Left renal cortex interstitium (tissue), 4 donors: ENCODE measurements at places on chromosomes 12 and 14.

DNA sequence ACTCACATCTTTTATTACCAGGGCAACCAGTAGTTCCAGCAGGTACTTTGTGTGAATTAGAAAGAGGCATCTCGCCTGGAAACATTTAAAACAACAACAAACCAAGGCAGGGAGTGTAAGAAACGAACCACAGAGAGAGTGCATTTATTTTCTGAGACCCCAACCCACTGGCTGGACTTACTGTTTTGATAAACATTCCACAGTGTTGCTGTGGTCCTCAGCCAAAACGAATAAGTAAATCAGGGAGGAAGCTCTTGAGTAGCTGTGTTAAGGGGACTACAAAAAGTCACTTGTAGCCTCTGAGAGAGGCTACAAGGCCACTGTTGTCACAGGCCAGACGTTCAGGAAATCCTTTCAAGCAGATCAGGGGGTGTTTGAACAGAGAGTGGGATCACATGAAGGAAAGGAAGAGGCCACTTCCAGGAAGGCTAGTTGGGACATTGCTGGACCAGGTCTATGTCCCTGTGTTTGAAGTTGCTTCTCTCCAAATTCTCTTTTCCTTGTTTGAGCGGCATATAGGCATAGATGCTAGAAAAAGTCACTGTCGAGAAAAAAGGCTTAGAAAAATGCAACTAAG, 33.8 kb downstream of the DMAC2L start:
- no peak for DNase-seq

DNA sequence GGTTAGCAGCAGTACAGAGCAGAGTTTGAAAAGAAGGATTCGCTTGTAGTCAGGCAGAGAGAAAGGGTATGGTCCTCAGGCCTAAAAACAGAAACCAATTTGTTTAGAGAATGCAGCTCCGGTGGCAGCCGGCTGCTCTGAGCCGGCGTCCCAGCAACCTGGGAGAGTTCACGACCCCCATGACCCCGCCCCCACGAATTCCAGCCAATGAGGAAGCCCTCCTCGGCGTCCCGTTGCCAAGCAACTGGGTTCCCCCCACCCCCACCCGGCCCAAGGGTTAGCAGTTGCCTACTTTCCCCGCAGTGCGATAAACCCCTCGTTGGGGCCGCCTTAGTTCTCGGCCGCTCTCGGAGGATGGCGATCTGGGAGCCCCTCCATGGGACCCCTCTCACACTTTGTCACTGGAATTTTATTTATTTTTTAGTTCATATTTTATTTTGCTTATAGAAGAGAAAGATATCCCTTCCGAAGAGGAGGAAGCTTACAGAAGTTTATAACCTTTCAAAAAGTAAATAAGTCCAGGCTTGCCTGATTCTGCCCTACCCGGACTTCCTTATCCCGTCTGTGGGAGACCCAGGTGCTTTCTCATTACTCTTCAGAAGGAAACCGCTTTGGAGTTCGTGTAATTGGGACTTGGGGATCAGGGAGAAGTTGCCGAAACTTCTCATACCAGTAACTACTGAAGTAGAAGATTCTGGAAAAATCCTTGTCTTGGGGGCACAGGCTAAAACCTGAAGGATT, at the start of gene CCDC60:
TSS of gene CCDC60 (plus strand) at position 300 of the 741 bp plus-strand sequence. CDS start 448 bp downstream, outside the sequence.
- no peak for DNase-seq

GRCh38 chr12:10540776-10541205, 35.1 kb downstream of the EIF2S3B start:
- no peak for DNase-seq

- DNase-seq, result no peak
These were observed 108.3 kb downstream of the KIF26A start for GRCh38 chr14:104246401-104247335.

GRCh38 chr14:89444044-89444443, 27.0 kb upstream of the FOXN3 start:
- DNase-seq, result no peak

GRCh38 chr14:20631880-20632389, 9.6 kb downstream of the OR6S1 start:
- DNase-seq, result no peak

DNA sequence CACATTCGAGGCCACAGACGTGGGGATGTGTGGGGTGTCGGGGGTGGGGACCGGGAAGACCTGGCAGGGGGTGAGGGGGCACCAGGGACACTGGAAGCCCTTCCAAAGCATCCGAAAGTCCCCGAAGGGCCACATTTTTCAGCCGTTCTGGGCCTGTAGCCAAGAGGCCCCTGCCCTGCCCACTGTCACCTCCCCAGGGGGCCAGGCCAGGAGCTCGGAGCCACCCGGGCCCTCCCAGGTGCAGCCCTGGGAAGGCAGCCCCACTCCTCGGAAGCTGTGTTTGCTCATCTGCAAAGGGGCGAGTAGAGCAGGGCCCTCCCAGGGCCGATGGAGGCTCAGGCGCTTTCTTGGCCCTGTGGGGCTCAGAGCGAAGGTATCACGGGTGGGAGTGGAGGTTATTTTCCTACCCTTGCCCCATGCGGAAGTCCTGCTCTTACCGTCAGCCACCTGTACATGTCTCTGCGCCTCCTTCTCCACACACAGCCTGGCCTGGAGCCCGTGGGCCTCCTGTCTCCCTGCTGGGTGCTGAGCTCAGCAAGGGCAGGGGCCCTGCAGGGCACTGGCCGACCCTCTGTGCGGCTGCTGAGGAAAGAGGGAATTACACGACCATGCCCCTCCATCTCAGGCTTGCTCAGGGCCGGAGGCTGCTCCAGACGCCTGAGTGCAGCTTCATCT, 27.2 kb downstream of the NOC4L start:
- DNase-seq, result no peak

GRCh38 chr12:27975222-27976136, 2.9 kb upstream of the PTHLH start:
- no peak for DNase-seq

GRCh38 chr14:84857571-84857970, 672.4 kb upstream of the FLRT2 start:
- DNase-seq, result no peak

GRCh38 chr12:31325524-31325875, 450 bp downstream of the SINHCAF start:
- no peak for DNase-seq

- no peak for DNase-seq
These were observed 520.2 kb downstream of the FLRT2 start for GRCh38 chr14:86050072-86050683.

DNA sequence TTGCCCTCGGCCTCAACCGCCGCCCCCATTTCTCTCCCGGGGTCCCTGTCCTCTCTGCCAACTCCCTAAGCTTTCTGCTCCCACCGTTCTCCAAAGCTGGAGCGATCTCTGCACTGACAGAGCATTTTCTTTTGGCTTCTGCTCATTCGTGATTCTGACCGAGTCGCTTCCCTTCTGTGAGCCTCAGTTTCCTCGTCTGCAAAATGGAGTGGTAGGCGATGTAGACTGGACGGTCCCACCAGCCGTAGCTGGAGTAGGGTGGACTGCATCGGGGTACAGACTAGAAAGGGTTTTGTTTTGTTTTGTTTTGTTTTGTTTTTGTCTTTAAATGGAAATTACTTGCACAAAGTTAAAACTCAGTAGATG, 2.4 kb downstream of the VSX2 start:
- no peak for DNase-seq

DNA sequence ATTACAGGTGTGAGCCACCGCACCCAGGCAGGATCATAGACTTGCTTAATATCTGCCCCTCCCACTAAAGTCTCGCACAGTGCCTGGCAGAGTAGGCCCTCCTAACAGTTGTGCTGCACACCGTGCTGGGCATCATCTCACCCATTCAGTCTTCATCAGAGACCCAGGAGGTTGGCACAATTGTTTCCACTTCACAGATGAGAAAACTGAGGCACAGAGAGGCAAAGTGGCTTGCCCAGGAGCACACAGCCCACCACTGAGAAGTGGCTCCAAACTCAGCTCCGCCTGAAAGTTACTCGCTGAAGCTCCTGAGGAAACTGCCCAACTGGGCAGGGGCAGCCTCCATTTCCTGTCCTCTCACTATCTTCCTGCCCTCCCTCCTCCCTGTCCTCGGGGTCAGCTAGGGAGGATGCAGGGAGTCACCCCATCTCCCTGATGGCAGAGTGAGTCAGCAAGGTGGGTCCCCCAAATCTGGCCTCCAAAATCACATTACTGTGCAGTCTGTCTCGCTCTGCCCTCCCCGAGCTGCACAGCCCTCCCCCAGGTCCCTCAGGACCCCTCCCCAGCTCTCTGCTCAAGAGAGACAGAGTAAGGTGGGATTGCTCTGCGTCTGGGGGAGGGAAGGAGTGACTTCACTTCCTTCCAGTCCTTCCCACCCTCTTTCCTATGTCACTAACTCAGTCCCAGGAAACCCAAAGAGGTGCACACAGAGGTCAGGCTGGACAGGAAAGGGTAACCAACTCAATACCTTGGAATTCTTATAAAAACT, 5.7 kb downstream of the SLC8B1 start:
- no peak for DNase-seq

DNA sequence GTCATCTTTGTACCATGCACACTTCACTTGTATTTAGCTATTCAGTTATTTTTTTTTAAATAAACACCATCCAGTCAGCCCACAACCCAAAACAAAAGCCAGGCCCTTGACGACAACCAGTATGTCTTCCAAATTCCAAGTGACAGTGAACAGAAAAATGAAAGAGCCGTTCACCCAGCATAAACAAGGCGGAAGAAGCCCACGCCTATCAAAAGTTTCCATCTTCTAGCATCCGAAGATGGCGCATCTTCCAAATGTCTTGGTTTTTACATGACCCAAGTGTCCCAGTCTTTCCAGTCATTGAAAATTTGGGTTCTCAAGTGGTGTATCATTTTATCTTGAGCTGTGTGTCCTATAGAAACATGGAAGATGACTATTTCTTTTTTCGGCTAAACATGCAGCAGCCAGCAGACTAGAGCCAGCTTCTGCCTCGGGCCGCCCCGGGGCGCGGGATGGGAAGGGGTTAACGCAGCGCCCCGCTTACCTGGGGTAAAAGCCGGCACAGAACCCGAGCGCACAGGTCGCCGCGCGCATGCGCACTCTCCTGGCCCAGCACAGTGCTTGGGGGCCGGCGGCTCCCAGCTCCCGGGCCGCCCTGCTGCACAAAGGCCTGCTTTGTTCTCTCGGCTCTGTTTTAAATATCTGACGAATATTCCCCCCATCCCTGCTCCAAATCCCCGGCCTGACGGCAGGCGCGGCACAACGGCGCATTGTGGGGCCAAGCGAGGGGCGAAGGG, 164.8 kb downstream of the ZFP36L1 start:
- no peak for DNase-seq

- no peak for DNase-seq
These were observed 294.5 kb downstream of the KSR2 start for GRCh38 chr12:117674313-117674712.

DNA sequence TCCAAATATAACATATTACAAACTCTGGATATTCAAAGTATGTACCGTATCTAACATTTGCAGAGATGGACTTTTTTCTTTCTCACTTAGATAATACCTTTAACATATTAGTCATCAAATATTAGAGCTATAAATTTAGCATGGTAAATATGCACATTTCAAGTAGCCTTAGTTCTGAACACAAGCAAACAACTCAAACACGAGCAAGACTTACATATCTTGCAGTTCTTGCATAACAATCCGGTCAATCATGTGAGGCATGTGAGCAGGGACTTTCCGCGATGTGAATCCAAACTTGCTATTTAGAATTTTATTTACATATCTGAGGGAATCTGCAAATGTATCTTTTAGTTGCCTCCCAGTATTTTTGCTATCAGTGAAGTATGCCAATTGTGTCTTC, 22.1 kb upstream of the SYCP3 start:
- DNase-seq, result no peak

- no peak for DNase-seq
These were observed 61.4 kb upstream of the VPS33A start for GRCh38 chr12:122327494-122328385.
